ENCODE measurements at places on chromosomes 4 and X.

DNA sequence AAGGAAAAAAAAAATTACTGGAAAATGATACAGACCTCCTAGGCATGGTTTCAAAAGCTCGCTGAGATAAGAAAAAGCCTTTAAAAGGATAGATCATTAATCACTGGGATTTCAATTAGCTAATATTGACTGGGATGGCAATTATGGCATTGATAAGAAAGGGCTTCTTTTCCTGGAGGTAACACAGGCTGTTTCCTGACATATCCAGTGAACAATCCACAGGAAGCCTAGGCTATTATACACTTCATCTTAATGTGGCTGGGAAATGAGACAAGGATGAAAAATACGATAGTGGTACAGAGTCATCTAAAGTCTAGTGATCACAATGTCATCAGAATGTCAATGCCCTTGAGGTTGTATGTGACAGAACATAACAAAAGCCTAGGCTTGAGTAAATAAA, 1579.3 kb downstream of the C4orf33 start:
- no peak overlapping the region for H3K27ac ChIP-seq
- no peaks in the 10 kb centered on the region for H3K27me3 ChIP-seq
- no peak for DNase-seq
- peaks cover 7% of the 10 kb centered on the region for H3K4me1 ChIP-seq
- H3K4me3 ChIP-seq: no peak overlapping the region

DNA sequence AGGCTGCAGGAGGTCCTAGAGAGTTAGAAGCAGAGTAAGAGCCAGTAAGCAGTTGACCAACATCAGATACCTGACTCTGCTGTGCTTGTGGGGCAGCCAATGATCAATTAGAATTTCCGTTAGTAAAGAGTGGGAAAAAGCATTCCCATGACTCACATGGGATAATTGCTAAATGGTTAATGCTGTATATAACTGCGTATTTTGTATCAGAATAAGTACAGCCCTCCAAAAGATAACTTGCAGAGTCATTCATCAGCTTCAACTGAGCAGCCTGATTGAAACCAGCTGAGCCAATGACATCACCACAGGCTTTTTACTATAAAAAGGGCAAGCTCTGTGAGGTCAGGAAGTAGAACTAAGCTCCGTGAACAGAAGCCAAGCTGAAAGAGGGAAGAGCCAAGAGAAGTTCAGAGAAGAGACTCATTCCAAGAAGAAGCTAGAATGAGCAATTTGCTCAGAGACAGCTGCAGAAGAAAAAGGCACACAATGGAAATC, 67.9 kb downstream of the PPP3CA start:
- no peak for DNase-seq
- peaks cover 83% of the 10 kb centered on the region for H3K4me1 ChIP-seq
- peak overlapping the region; percentile 81 for H3K27ac ChIP-seq

GRCh38 chr4:4502694-4503311, 39.0 kb downstream of the STX18 start:
- H3K27ac ChIP-seq: no peak overlapping the region
- no peak overlapping the region for H3K4me3 ChIP-seq
- H3K4me1 ChIP-seq: peaks cover 14% of the 10 kb centered on the region
- no peak for DNase-seq

- no peaks in the 10 kb centered on the region for H3K27me3 ChIP-seq
- DNase-seq: no peak
- H3K4me3 ChIP-seq: no peak overlapping the region
- no peaks in the 10 kb centered on the region for H3K36me3 ChIP-seq
These were observed 97.6 kb downstream of the SH3KBP1 start for GRCh38 chrX:19789782-19790181.

GRCh38 chr4:11650801-11651596, 222.3 kb upstream of the HS3ST1 start:
- DNase-seq: no peak
- H3K27me3 ChIP-seq: peaks cover 4% of the 10 kb centered on the region
- peaks cover 31% of the 10 kb centered on the region for H3K36me3 ChIP-seq
- no peak overlapping the region for H3K27ac ChIP-seq

GRCh38 chrX:30577362-30577991, at the start of gene TASL:
Gene TASL, minus strand, starts transcription at chrX:30577766. Its CDS starts 17,411 bp downstream, at chrX:30560355.
- no peak within 1 kb of the TSS for H3K27ac ChIP-seq
- H3K27me3 ChIP-seq: no peaks in the 10 kb centered on the region
- H3K4me3 ChIP-seq: no peak within 1 kb of the TSS
- DNase-seq: no peak

GRCh38 chr4:1871471-1872021, 353 bp downstream of the NSD2 start:
- no peak overlapping the region for H3K27ac ChIP-seq
- peak overlapping the region; percentile 25 for H3K4me3 ChIP-seq
- DNase-seq: peak; percentile 53
- peaks cover 34% of the 10 kb centered on the region for H3K4me1 ChIP-seq
- peaks cover 40% of the 10 kb centered on the region for H3K27me3 ChIP-seq

DNA sequence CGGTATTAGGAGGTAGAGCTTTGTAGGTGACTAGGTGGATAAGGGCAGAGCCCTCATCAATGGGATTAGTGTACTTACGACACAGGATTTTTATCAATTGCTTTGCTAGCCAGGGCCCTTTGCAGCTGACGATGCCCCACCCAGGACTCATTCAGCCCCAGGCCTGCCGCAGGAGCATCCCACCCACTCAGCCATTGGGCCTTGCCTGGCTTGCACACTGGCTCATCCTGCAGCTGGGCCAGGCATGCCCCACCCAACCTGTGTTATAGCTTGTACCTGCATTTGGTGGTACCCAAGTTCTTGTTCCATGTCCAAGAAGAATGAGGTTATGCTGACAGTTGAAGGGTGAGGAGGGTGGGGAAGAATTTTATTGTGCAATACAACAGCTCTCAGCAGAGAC, 317.5 kb downstream of the PPARGC1A start:
- H3K36me3 ChIP-seq: peaks cover 27% of the 10 kb centered on the region
- peaks cover 20% of the 10 kb centered on the region for H3K4me1 ChIP-seq
- no peak overlapping the region for H3K4me3 ChIP-seq
- no peak for DNase-seq
- no peaks in the 10 kb centered on the region for H3K27me3 ChIP-seq

DNA sequence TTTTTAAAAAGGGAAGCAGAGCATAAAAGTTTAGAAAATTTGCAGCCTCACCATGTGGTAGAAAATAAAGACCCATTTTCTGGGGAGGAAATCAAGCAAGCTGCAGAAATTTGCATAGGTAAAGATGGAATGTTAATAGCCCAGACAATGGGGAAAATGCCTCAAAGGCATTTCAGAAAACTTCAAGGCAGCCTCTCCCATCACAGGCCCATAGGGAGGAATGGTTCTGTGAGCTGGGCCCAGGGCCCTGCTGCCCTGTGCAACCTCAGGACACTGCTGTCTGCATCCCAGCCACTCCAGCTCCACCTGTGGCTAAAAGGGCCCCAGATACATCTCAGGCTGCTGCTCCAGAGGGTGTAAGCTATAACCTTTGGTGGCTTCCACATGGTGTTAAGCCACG, 137.9 kb downstream of the INPP4B start:
- H3K27ac ChIP-seq: no peak overlapping the region
- peak; percentile 12 for DNase-seq
- no peaks in the 10 kb centered on the region for H3K36me3 ChIP-seq
- H3K27me3 ChIP-seq: no peaks in the 10 kb centered on the region
- no peak overlapping the region for H3K4me3 ChIP-seq

DNA sequence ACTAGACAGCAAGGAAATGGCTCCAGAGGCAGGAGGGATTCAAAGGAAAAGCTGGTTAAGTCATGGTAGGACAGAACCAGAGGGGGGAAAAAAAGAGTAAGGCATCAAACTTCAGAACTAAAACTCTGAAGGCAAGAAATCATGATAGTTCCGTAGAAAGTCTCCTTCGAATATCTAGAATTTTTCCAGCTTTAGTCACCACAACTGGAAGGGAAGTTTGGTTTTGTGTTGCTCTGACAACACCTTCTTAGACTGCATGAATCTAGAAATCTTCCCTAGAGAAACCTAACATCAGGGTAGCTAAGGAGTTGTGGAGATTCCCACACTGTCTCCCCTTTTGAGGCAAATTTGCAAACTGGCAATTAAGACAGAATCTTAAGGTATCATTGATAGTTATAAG, 33.7 kb downstream of the AMMECR1 start:
- no peaks in the 10 kb centered on the region for H3K27me3 ChIP-seq
- peaks cover 3% of the 10 kb centered on the region for H3K4me1 ChIP-seq
- H3K27ac ChIP-seq: no peak overlapping the region
- H3K4me3 ChIP-seq: no peak overlapping the region
- H3K36me3 ChIP-seq: no peaks in the 10 kb centered on the region

GRCh38 chrX:12947545-12948235, 27.2 kb upstream of the TMSB4X start:
- H3K4me3 ChIP-seq: no peak overlapping the region
- H3K4me1 ChIP-seq: peaks cover 31% of the 10 kb centered on the region
- no peak for DNase-seq
- H3K36me3 ChIP-seq: no peaks in the 10 kb centered on the region

GRCh38 chr4:60450054-60450453, 750.1 kb upstream of the ADGRL3 start:
- no peaks in the 10 kb centered on the region for H3K27me3 ChIP-seq
- H3K27ac ChIP-seq: no peak overlapping the region
- DNase-seq: no peak
- no peak overlapping the region for H3K4me3 ChIP-seq

GRCh38 chr4:81352446-81352835, 119.3 kb downstream of the RASGEF1B start:
- H3K36me3 ChIP-seq: no peaks in the 10 kb centered on the region
- peaks cover 6% of the 10 kb centered on the region for H3K4me1 ChIP-seq
- no peaks in the 10 kb centered on the region for H3K27me3 ChIP-seq
- H3K27ac ChIP-seq: no peak overlapping the region
- DNase-seq: no peak

DNA sequence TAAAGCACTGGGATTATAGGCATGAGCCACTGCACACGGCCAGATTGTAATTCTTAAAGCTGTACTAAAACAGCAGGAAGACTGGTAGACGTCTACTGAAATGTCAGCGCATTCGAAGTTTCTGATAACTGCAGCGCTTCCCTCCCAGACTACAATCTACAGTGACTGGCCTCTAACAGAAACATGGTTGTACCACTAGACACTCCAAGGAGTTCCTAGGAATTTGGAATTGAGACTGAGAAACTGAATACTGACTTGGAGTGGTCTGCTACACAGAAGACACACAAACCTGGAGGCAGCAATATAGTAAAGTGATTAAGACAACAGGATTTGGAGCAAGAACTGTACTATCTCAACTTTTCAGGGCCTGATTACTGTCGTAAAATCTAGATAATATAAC, 937 bp downstream of the HELQ start:
- H3K4me1 ChIP-seq: peaks cover 11% of the 10 kb centered on the region
- peaks cover 31% of the 10 kb centered on the region for H3K36me3 ChIP-seq
- DNase-seq: no peak
- peak overlapping the region; percentile 98 for H3K4me3 ChIP-seq
- H3K27ac ChIP-seq: peak overlapping the region; percentile 99
- H3K27me3 ChIP-seq: no peaks in the 10 kb centered on the region

DNA sequence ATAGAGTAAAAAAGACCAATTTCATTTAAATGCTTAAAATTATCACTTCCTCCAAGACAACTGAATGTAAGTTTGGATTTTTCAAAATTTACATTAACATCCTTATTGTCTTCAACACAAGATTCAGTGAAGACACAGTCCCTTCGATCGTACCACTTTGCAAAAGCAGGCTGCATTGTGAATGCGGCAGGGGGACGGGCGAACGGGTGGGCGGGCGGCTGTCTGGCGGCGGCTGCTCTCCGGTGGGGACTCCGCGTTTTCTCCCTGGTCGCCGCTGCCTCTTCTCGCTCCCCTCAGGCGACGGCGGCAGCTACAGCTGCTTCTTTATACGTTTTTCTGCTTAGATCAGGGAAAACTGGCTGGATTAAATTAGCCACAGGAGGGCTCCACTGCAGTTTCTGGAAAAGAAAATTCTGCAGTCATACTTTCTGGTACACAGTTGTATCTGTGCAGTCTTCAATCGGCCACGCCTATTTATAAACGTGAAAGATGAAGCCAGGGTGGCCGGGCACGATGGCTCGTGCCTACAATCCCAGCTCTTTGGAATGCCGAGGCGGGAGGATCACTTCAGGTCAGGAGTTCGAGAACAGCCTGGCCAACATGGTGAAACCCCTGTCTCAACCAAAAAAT, 33.9 kb upstream of the HPF1 start:
- H3K27me3 ChIP-seq: peaks cover 29% of the 10 kb centered on the region
- no peaks in the 10 kb centered on the region for H3K36me3 ChIP-seq
- peak; percentile 66 for DNase-seq
- H3K4me3 ChIP-seq: peak overlapping the region; percentile 60
- H3K27ac ChIP-seq: no peak overlapping the region
- H3K4me1 ChIP-seq: peaks cover 10% of the 10 kb centered on the region

GRCh38 chr4:6999172-7000086, 43.7 kb upstream of the TADA2B start:
- H3K4me1 ChIP-seq: no peaks in the 10 kb centered on the region
- no peaks in the 10 kb centered on the region for H3K27me3 ChIP-seq
- no peak overlapping the region for H3K27ac ChIP-seq
- DNase-seq: no peak

- no peak overlapping the region for H3K27ac ChIP-seq
- peaks cover 34% of the 10 kb centered on the region for H3K4me1 ChIP-seq
- no peak overlapping the region for H3K4me3 ChIP-seq
- no peaks in the 10 kb centered on the region for H3K27me3 ChIP-seq
These were observed 116.5 kb downstream of the FAM13A start for GRCh38 chr4:88940506-88940905.

DNA sequence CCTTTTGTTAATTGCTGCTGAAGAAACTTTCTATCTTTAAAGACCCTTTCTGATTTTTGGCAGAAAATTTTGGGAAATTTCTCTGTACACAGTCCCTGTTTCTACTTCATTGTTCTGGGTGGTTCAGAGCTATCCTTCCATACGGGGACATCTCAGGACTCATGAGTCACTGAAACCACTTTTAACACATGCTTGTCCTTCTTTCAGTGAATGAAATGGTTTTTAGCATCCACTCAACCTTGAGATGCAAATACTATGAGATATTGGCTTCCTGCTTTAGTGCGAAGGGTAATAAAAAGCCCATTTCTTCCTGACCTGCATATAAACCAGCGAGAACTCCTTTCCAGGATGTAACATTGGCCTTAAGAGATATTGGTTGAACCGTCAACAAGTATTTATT, 158.0 kb downstream of the REPS2 start:
- no peak for DNase-seq
- H3K4me1 ChIP-seq: 0 out of 2 replicates have a peak, but pooled peaks cover 3% of the 10 kb centered on the region
- H3K27ac ChIP-seq: no peak overlapping the region
- H3K36me3 ChIP-seq: peaks cover 7% of the 10 kb centered on the region
- H3K27me3 ChIP-seq: no peaks in the 10 kb centered on the region

- H3K36me3 ChIP-seq: peaks cover 4% of the 10 kb centered on the region
- H3K4me1 ChIP-seq: no peaks in the 10 kb centered on the region
- no peak for DNase-seq
- H3K27me3 ChIP-seq: no peaks in the 10 kb centered on the region
- no peak overlapping the region for H3K27ac ChIP-seq
These were observed 34.4 kb upstream of the C4orf50 start for GRCh38 chr4:6052679-6053078.

DNA sequence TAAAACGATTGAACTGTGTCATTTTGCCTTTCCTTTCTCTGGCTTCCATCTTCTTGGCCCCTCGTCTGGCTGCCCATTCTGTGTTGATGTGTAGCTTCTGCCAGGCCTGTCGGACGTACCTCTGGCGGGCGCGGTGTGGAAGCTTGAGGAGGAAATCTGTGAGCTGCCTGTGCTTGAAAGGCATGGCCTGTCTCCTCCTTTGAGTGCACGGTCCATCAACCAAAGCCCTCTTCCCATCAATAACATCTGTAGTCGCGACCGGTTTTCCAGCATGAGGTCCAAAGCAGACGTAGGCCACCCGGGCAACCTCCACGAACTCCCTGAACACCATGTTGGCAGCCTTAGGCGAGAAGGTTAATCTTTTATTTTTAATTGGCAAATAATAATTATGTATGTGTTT, 202.7 kb downstream of the CRLF2 start:
- no peaks in the 10 kb centered on the region for H3K4me1 ChIP-seq
- no peak for DNase-seq
- 0 out of 2 replicates have a peak overlapping the region, but pooled peaks have one; percentile 5 for H3K27ac ChIP-seq
- H3K36me3 ChIP-seq: no peaks in the 10 kb centered on the region
- no peak overlapping the region for H3K4me3 ChIP-seq
